ENCODE measurements at places on chromosomes 2 and 18.

DNA sequence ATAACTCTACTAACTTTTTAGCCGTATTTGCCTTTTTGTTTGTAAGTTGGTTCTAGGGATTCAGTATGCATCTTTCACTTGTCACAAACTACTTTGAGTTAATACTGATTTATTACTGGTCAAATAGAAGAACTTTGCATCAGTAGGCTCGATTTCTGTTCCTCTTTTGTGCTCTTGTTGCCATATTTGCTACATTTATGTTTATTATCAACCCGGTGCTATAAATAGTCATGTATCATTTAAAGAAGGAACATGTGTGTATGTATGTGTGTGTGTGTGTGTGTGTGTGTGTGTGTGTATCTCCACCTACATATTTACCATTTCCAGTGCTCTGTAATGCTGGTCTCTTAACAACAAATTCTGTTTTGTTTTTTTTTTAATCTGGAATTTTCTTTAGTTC is 79.6 kb upstream of the B3GNT7 start:
- DNase-seq, result no peak

GRCh38 chr2:205706769-205707381 is 24.6 kb downstream of the NRP2 start:
- no peak for DNase-seq

GRCh38 chr2:86035376-86035882 is 70.3 kb downstream of the POLR1A start:
- DNase-seq, result no peak

DNA sequence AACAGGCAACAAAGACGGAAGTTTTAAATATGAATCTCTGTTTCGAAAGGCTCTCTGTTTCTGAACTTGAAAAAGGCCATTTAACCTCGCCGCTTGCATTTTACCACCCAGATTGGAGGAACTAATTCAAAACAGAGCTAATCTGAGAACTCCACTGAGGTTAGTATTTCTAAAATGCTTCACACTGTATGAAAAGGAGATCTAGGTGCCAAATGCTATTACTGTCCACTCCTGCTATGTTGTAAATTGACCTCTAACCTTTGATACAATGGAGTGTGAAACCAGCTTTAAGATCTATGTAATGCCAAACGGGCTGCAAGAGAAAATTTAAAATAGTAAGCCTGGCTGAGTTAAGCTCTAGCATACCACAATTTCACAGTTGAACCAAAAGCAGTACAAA is 364.5 kb downstream of the IRS1 start:
- no peak for DNase-seq

DNA sequence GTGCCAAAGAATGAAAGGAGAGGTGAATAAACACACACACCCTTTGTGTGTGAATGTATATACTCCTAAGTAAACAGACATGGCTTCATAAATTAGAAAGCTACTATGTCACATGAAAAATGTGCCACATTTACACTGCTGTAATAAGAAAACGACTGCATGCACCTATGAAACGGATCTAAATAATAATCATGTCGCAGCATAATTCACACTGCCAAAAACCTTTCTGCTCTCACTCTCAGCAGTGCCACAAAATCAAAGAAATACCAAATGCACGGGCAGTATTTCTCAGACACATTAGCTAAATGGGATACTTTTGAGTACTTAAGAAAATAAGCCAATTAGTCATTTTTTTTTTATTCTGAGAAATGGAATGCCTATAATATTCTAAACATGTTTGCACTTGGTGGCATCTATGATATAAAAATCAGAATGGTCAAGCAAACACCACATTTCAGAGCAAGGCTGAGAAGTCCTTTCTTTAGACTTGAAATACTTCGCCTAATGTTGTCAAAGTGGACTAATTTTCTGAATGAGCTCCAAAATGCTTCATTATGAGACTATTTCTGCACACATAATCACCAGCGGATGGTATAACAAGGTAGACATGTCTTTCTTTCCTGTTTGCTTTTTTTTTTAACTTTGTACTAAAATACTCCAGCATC is 6.6 kb downstream of the BCL11A start:
- no peak for DNase-seq

DNA sequence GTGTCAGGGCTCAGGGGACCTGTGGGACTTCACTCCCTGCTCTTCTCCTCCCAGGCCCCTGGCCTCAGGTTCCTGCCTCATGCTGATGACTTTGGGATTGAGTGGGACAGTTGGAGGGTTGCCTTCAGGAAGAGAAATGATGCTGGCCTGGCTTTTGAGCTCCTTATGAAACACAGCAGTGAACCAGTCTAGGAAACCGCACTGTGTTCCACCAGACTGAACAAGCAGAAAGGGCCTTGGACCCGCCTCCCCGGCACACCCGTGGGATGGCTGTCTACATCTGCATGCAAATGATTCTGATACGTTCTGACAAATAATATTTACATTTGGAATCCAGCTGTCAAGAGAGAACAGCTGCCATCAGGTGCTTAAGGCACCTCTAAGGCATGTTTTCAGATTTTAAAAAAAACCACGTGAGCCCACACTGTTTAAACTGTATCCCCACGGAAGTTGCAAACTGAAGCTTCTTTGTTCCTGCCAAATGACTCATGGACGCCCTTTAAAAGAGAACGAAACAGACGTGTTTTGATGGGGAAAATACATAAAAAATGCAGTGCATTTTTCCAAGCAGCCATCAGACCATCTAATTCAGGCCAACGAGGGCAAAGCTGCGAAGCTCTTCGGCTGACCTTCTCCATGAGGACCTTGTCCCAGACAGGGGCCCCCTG is 27.6 kb upstream of the ASAP2 start:
- DNase-seq, result peak; percentile 73

- no peak for DNase-seq
Observed at GRCh38 chr2:53437371-53437770, 330.2 kb upstream of the CHAC2 start.

GRCh38 chr2:6823111-6823510 is 42.6 kb downstream of the CMPK2 start:
- no peak for DNase-seq

DNA sequence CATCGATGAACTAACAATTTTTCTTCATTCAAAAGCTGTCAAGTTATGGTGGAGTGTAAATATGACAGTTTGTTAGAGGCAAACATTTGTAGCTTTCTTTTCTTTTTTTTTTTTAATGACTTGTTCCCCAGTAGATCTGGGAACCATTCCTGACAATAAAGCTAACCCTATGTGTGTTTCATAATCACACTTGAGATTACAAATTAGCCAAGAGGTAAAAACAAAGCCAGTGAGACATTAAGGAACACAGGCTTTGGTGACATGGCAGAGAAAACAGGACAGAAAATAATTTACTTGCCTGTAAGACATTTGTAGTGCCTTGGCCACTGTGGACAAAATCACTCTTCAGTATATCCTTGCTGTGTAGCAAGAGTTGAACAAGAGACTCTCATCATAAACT is 135.9 kb downstream of the UBE2E3 start:
- no peak for DNase-seq

GRCh38 chr2:96164459-96165184 is 19.4 kb upstream of the DUSP2 start:
- no peak for DNase-seq

DNA sequence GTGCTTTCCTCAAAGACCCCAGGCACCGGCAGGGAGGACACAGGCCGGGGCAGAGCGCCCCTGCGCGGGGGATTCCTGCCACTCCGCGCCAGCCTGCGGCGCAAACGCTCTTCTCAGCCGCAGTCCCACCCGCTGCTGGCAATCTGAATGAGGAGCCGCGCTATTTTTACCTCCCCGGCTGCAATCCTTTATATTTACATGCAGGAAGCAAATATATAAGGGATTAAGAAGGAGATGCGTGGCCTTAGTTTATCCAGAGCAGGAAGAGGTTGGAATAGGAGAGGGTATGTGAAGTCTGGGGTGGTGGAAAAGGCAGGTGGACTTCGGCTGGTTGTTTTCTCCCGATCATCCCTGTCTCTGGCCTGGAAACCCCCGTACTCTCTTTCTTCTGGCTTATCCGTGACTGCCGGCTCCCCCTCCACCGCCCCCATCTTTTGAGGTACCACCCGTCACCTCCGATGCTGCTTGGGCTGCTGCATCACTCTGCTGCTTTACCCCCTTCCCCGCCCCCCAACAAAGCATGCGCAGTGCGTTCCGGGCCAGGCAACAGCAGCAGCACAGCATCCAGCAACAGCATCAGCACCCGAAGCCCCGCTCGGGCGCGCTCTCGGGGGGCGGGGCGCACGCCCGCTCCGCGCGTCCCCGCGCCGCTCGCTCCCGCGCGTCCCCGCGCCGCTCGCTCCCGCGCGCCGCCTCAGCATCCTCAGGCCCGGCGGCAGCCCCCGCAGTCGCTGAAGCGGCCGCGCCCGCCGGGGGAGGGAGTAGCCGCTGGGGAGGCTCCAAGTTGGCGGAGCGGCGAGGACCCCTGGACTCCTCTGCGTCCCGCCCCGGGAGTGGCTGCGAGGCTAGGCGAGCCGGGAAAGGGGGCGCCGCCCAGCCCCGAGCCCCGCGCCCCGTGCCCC is at the start of gene ADAM23:
TSS of gene ADAM23 (plus strand) at position 700 of the 902 bp plus-strand sequence. CDS start 335 bp downstream, outside the sequence.
- DNase-seq, result peak; percentile 68

GRCh38 chr2:9744256-9745004 is 98.8 kb upstream of the TAF1B start:
- no peak for DNase-seq

GRCh38 chr18:48059455-48060010 is 129.1 kb upstream of the SMAD2 start:
- no peak for DNase-seq

GRCh38 chr2:169798397-169798717 is 314 bp upstream of the SSB start:
- no peak for DNase-seq
